ENCODE measurements at places on chromosomes 16 and 17.

DNA sequence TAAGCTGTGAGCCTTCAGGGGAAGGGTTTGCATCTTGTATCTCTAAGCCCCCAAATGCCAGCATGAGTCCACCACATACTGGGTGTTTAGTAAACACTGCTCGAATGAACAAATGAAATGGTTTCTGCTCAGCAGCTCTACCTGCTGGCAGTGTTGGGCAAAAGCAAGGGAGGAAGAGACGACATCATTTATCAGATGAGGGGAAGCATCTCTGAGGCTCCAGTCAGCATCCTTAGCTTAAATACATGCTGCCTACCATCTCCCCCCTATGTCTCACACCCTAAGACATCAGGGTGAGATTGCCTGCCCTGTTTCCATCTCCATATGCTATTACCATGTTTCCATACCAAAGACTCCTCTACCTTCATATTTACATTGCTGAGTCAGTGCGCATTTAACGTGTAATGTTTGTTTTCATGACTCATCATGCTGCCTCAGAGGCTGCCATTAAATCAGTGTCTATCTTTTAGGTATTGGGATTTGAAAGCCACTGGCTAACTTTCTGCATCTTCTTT, 379.8 kb downstream of the UTP18 start:
- no peak for DNase-seq

- no peak for DNase-seq
These were observed 40.7 kb upstream of the SLC12A3 start for GRCh38 chr16:56824331-56824730.

DNA sequence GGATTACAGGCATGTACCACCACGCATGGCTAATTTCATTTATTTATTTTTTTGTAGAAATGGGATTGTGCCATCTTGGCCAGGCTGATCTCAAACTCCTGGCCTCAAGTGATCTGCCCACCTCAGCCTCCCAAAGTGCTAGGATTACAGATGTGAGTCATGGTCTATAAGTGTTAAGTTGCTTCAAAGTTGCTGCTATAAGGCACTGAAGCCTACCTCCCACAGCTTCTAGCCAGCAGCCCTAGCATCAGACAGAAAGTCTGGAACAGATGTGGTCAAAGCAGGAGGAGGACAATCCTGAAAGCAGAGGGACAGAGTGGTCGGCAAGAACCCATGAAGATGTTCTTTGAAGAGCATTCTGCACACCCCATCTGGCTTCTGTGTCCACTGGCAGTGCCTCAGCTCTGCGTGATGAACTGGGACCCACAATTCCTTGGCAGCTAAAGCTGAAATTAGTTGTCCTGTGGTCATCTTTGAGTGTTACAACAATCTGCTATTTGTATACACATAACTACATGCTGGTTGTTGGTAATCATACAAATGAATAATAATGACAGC, 11.2 kb downstream of the MAP3K14 start:
- DNase-seq = no peak

DNA sequence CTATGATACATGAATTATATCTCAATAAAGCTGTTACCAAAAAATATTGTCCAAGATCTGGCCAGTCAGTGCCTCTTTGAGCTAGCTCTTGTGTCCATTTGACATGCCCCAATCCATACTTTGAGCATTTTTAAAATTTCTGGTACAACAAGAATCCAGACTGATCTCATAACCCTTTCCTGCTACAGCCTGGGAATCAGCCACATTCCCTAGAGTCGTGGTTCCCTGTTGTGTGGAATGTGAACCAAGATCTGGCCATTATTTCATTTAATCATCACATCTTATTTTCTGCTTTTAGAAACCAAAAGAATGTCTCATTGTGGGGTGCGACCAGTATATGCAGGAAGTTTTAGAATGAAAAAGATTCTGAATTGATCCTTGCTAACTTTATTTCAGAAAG, 34.3 kb upstream of the RPRML start:
- DNase-seq = no peak

DNA sequence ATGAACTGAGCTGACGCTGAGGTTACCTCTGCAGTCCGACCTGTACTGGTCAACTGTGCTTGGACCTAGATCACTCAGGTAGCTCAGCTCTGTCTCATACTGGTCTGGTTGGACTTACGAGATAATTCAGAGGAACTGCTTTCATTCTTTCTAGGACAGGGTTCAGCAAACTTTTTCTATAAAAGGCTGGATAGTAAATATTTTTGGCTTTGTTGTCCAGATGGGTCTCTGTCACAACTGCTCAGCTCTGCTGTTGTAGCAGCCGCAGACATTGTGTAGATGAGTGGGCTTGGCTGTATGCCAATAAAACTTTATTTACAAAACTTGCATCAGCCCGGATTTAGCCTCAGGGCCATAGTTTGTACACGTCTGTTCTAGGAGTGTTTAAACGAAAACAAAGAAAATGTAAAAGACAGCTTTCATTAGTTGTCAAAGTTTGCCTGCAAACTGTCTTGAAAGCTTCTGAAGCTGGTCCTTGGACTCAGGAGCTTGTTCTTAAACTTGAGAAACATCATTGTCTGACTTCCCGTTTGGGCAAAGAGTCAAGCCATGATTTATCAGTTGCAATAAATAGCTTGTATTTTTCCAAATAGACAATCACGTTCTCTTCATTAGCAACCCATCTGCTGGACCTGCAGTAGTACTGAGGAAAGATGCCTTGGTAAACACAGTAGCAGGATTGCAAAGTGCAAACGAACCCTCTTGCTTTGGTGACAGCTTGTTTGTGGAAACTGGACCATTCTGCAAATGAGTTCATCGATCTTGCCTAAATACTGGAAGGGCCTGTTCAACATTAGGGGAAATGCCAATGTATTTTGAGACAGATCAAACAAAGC, 253.4 kb downstream of the SNX29 start:
- DNase-seq = no peak

- no peak for DNase-seq
These were observed 18.6 kb downstream of the IGFBP4 start for GRCh38 chr17:40461732-40462342.

DNA sequence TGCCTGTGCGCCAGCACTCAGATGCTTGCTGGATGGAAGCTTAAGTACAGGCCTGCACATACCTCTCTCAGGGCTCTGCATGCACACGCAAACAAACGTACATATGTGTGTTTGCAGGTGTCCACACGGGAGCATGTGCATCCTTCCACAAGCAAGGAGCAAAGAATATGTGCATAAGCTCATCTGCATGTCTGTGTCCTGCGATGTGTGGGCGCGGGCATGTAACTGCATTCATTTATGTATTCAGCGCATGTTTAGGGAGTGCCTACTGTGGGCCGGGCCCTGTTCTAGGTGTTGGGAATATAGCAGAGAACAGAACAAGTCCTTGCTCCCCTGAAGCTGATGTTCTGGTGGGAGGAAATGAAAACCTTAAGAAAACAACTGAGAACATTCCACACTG, 13.7 kb downstream of the TRPV2 start:
- DNase-seq = no peak

DNA sequence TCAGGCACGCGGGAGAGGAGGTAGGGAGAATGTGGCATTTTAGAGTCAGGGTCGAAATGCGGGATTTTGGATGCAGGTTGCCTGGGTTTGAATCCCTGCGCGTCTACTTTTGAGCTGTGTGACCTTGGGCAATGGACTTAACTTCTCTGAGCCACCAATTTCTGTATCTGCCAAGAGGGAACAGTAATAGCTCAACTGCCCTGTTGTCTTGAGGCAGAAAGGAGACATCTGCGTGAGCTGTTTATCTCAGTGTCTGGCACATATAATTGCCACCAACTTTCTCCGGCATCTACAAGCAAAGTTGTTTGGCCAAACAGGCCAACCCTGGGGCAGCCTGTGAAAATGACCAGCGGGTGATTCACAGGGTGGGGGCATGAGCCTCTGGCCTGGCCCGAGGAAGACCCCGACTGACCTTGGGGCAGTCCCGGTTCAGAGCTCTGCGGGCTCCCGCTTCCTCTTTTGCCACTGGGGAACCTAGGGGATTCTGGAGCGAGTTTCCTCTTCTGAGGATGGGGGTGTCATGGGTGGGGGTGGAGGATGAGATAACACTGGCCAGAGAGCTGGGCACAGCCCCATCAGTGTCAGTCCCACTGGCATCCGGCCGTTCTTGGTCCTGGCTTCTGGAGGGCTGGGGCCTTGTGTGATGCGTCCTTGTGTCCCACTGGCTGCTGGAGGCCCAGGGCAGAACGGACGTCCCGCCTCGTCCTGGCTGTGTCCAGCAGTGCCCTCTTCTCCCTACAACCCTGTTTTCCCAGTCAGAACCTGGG, 1.3 kb downstream of the SNN start:
- no peak for DNase-seq

DNA sequence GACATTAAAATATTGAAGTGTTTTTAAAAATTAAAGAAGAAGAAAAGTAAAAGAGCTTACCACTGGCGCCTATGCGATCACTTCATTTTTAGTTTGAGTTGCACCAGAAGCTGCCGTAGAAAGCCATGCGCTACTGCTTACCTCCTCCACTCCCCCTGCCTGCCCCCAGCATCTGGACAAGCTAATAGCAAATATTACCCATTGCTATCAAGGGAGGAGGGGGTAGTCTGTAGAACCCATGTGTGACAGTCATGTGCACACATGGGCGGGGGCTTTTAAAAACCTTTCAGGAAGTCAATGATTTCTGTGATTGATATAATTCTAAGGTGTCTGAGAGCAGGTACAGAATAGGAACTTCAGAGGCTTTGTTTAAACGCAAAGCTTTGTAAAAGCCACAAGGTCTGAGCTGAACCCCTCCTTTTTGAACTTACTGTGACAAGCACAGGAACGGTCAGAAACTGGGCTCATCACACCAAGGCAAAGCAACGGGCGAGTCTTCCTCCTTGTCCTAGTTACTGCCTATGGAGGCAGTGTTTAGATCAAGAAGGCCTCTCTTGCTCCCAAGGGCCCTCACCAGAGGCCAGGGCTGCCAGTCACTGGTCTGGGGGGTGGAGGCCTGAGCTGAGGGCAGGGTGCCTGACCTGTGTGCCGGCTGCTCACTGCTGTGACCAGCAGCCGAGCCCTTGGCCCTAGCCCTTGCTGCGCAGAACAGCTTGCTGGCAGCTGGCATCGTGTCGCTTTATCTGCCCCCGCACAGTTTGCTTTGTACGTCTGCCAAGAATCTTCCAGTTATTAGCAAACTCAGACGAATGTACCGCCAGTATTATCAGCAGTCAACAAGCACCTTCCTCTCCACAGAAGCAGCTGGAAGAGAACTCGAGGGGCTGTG, 15.0 kb downstream of the GINS2 start:
- no peak for DNase-seq

DNA sequence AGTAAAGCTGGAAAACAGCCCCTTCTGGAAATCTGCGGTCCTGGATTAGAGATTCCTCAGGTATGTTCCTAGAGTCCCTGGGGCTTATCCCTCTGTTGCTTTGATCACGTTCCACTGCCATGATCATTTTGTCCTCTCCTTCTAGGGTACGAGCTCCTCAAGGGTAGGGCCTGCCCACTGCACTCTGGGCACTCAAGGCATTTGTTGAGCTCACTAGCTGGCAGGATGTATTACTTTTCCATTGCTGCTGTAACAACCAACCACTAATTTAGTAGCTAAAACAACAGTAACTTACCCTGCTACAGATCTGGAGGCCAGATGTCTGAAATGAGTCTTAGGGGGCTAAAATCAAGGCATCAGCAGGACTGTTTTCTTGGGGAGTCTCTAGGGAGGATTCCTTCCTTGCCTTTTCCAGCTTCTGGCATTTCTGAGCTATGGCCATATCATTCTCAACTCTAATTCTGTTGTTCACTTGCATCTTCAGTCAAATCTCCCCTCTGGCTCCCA, 65.7 kb downstream of the ARSG start:
- DNase-seq = no peak

- DNase-seq = no peak
These were observed 80.9 kb upstream of the NLRP1 start for GRCh38 chr17:5665164-5665563.

GRCh38 chr17:57637666-57638010, 107.5 kb downstream of the CCDC182 start:
- DNase-seq = no peak

DNA sequence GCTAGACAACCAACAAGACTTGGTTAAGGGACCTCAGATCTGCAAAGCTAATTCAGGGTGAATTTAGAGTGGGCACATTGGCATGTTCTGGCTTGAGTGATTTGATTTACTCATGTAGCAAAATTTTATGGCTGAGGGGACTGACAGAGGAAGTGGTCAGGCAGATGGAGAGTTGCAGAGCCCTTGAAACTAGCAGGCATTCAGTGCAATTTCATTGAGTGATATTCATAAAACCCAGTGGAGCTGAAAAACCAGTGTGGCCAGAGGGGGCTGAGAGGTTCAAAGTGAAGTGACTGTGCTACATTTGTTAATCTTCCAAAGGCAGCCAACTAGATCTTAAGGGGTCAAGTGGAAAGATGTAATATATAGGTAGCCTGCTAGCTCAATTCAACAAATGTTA, 2.2 kb upstream of the TMEM94 start:
- DNase-seq = no peak

DNA sequence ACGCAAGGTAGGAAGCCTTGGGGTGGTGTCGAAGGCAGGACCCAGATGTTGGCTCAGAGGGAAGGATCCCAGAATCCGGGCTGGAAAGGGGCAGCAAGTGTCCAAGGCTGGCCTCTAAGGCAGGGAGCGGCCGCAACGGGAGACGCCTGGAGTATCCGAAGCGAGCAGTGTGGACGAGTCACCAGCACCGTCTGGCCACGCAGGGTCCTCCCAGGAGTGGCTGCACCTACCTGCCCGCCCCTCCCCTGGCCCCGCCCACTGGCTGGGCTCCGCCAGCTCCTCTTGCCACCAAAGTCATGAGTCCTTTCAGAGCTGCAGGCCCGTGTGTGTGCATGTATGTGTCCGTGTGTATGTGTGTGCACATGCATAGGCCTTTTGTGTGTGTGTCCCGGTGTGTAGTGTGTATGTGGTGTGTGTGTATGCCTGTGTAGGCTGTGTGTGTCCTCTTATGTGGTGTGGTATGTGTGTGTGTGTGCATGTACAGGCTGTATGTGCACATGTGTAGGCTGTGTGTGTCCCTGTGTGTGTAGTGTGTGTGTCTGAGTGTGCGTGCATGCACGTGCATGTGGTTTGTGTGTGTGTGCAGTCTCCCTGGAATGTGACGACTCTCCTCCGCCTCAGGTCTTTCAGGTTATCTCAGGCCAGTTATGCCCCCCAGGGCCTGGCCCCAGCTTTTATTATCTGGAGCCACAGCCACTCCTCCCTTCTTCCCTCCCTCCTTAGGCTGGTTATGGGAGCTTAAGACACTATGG, at the start of gene PRSS8:
TSS of gene PRSS8 (minus strand) at position 193 of the 752 bp plus-strand sequence. CDS start 229 bp downstream, outside the sequence.
- no peak for DNase-seq

DNA sequence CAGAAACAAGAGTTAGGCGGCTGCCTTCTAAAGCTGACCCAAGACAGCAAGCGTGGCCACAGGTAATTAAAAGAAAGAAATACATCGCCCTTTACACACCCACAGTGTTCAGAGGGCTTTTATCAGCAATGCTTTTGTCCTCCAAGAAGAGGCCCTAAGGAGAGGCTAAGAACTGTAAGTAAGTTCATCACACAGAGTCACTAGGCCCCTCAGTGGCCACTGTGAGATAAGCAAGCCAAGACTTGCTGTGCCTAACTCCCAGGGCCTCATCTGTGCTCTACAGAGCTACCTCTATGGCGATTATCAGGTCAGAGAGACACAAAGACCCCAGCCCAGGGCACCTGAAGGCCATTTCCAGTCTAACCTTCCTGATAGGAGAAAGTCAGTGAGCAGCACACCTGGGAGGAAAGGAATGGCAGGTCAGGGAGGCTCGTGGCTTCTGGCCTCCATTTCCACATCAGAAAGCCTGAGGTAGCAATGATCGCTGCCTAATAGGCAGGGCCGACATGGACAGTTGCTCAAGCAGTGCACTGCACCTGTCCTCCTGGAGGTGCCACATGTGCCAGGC, 545.2 kb upstream of the CDH11 start:
- DNase-seq = no peak

Data from stimulated activated CD4-positive, alpha-beta T cell treated with anti-CD3 and anti-CD28 coated beads, TNF-alpha, amount 100 ng/mL, for 48 hours (primary cell).